ENCODE measurements at places on chromosomes 11 and 22.

GRCh38 chr11:46222490-46223251, 54.8 kb upstream of the CREB3L1 start:
- DNase-seq: peak; percentile 41

DNA sequence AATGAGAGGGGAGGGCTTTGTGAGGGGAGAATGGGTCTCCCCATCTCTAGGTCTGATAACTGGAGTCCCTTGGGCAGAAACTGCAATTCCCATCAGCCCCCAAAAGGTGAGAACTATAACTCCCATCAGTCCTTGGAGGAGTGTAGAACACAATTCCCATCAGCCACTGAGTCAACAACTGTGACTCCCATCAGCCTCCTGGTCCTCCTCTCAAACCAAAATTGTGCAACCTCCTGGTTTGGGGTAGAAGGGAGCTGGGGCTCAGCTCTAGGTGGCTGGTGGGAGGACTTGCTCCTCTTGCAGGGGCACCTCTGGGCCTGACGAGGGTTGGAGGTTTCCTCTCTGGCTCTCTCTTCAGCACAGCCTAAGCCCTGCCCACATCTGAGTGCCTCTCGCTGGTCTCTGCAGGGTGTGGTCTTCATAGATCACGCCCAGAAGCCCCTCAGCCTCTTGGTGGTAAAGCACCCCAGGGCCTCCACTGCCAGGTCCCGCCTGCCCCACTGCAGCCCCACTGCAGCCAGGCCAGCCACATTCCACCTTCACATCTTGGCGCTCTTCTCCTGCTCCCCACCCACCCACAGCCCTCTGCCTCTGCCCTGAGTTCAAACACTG, 18.5 kb downstream of the SLC22A12 start:
- no peak for DNase-seq

GRCh38 chr11:124481365-124482323, 36.1 kb upstream of the OR8B8 start:
- peak; percentile 47 for DNase-seq

DNA sequence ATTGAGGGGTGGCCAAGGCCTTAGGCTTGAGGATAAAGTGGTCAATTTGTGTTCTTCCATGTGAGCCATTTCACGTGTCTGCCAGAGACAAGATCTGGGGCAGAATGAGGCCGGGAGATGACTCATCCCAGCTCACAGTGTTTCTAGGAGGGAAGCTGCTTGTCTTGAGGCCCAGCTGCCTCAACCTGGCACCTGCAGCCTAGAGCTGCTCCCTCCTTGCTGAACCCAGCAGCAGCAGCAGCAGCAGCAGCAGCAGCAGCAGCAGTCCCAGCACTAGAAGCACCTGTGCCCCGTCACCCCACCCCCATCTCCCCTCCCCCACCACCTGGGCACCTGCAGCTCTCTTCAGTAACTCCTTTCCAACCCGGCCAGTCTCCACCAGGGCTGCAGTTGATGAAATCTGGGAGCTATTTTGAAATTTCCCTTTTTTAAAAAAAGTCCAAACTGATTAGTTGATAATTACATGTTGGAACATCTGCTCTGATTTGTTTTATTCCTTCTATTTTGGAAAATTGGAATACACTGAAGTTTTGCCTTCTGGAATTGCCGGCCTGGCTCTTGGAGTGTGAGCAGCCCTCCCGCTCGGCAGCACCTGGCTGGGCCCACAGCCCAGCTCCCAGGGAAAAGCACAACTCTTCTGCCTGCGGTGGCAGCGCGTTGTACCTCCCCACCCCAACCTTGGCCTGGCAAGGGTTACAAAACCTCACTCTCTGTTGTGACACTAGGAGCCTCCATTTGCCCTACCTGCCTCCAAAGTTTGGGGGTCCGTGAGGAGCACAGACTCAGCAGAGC, 143.5 kb downstream of the NXPE2 start:
- DNase-seq: no peak

- no peak for DNase-seq
Observed at GRCh38 chr11:66685276-66686099, 7.8 kb upstream of the RBM4B start.

DNA sequence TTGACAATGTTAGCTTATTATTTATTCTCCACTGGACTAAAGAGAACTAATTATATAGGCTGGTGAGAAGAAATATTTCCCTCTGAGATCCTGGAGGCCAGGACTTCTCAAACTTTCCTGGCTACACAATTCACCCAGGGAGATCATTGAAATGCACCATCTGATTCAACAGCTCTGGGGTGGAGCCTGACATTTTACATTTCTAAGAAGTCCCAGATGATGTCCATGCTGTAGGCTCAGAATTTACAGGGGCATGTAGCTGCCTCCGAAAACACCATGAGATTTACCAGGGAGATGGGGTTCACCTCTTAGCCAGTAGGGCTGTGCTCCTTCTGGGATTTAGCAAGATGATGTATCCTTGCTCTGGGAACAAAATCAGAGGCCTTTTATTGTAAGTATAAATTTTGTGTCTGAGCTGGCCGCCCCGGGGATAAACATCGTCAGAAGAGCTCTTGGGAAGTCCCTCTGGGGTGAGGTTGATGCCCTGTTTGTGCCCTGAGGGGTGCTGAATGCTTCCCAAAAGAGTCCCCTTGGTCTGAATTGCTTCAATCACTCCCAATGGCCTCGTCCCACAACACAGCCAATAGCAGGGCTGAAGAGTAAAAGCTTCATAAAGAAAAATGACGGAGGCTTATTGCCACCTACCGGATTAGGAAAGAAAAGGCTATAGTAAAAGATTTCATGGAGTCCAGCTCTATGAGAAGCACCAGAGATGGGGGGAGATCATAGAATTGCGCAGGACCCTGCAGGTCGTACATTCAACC, 33.4 kb upstream of the API5 start:
- DNase-seq: peak; percentile 56

DNA sequence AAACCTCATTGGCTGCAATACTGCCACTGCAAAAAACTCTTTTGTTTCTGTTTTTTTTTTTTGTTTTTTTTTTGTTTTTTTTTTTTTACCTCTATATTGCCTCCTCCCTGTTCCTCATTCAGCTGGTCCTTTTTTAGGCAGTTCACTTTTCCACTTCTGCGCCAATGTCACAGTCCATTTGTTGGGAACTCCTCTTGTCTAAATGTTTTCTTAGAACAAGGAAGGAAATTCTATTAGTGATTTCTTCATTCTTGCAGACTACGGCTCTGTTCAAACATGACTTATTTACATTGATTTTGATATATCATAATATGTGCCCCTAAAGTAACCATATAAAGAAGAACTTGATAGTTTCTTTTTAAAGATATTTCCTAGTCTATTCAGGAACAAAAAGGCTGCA, 2.9 kb downstream of the FAM118B start:
- DNase-seq: no peak

DNA sequence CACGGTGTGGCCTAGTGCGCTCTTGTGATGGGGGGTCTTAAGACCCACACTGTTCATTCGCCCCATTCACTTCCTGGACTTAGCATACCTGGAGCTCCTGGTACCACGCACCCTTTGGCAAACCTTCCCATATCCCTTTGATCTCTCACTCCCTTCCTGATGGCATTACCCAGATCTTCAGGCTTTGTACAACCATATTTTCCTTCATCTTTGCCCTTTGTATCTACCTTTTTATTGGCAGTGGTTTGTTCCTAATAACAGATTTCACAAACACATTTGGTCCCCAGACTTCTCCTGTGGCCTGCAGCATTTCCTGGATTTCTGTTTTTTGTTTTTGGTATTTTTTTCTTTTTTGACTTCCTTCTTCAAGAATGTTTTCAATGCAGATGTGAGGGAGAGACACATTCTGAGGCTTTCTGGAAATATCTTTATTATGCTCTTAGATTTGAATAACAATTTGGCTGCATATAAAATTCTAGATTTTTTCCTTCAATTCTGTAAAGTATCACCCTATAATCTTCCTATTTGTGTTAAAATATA, 16.1 kb upstream of the IFITM3 start:
- no peak for DNase-seq

DNA sequence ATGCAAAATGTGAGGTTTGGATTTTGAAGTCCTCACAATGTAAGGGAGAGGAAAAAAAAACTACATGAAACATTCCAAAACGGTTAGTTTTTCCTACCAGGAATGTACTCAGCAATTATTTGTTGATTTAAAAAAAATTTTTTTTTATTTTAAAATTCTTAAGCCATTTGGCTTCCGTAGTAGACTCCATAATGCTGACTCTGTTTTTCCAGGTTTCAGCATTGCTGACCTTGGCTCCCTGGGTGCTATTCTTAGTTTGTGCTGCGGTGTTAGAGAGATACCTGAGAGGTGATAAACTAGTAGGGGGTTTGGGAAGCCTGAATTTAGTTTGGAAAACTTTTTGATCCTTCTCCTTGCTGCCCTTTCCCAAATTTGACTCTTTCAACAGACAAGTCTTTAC, 10.6 kb downstream of the STT3A start:
- DNase-seq: no peak

DNA sequence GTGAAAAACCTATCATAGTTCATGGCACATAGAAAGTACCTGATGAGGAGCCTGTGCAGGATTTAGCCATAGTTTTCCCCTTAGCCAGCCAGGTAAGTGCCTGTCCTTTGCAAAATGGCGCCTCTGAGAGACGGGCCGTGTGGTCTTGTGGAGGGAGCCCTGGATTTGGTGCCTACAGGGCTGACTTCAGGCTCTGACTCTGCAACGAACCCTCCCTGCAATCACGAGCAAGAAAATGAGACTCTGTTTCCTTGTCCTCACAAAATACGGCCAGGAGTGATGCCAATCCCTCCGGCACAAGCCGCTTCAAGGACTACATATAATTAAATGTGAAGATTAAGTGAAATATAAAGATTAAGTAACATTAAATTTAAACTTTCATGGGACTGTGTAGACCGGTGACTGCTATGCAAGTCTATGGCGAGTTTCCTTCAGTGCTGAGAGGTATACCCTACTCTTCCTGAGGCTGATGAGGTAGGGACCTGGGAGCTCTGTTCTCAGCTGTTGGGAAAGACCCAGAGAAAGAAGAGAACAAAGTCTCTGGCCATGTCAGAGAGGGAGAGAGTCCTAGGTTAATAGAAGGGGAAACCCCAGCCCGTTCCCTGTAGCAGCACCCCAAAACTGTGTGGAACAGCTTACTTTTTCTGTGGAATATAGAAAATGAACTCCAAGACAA, 6.1 kb upstream of the CXCR5 start:
- no peak for DNase-seq

GRCh38 chr11:70075836-70076235, 2.3 kb upstream of the ANO1 start:
- no peak for DNase-seq

- no peak for DNase-seq
Observed at GRCh38 chr11:118896472-118896913, 12.8 kb downstream of the CXCR5 start.

- DNase-seq: no peak
Observed at GRCh38 chr22:49866646-49867045, 13.0 kb downstream of the ZBED4 start.

GRCh38 chr11:111298413-111299100, at the start of gene POU2AF3:
Gene POU2AF3, plus strand, starts transcription at chr11:111298546. Its CDS starts 36 bp downstream, at chr11:111298582.
- no peak for DNase-seq

DNA sequence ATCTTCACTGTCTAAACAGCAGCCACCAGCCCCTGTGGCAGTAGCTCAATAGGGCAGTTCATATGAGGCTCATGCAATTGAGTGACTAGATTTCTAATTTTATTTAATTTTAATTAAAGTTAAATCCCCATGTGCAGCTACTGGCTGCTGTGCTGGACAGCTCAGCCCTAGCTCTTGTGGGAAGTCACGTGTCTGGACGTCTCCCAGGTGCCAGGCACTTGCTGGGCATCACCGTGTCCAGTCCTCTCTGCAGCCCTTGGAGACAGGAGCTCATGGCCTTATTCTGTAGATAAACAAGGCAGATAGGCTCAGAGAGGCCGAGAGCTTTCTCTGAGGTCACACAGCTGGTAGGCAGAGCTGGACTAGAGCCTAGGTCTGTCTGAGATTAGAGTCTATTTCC, 95.0 kb downstream of the ARHGAP8 start:
- no peak for DNase-seq

DNA sequence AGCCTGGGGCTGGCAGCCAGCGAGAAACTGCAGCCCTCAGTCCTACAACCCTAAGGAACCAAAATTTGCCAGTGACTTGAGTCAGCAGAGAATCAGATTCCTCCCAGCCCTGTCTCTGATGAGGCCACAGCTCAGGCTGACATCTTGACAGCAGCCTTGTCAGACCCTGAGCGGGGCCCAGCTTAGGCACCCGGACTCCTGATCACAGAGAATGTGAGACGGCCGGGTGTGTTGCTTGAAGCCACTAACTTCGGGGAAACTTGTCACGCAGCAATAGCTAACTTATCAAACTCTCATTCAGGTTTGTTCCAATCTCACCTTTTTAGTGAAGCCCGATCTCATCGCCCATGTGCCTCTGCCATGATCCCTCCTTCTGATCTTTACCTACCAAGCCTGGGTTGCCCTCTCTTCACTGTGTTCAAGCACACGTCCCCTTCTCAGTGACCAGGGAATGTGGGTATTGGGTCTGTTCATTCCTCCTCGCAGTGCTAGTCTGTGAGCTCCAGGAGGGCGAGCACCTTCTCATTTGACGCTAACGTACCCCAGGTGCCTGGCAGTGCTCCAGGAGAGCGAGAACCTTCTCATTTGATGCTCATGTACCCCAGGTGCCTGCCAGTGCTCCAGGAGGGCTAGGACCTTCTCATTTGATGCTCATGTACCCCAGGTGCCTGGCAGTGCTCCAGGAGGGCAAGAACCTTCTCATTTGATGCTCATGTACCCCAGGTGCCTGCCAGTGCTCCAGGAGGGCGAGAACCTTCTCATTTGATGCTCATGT, 280.7 kb downstream of the BRD1 start:
- DNase-seq: no peak

GRCh38 chr11:6563121-6563619, 40.2 kb downstream of the RRP8 start:
- DNase-seq: no peak

DNA sequence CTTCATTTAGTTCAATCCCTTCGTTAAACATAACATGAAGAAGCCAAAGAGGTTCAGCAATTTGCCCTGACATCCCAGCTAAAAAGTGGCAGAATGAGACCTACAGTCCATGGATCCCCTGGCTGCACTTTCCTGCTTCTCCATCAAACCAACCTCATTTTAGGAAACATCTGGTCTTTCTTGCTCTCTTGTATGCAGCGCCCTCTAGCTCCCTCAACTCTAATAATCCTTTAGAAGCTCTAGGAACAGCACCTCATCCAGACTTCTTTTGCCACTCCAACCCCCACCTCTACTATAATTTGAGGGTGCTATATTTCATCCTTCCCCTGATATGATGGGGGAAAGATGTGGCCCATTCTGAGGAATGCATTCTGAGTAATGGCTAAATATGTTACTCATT, 7.4 kb downstream of the CNTF start:
- DNase-seq: peak; percentile 77

DNA sequence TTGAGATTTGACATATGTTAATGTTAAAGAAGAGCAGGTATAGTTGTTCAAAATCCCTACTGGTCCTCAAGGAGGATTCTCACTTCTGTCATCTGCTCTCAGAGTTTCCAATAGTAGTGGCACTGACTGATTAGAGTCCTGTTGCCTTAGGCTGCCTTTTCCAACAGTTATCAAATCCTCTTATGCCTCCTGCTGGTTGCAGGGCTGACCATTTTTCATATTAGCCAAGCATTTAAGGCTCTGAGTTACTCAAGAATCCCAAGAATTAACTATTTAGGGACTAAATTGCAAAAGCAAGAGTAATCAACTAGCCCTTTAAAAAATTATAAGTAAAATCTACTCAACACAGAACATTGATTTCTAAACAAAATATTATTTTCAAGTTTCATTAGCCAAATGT, 212.0 kb upstream of the CHORDC1 start:
- DNase-seq: no peak

- DNase-seq: peak; percentile 80
Observed at GRCh38 chr11:45964911-45965389, 42.5 kb downstream of the LARGE2 start.

Measured in ELR (cell line).